Activated T-helper 2 cell treated with anti-CD3 and anti-CD28 coated beads, Interferon-gamma antibody, Interleukin-2, Interleukin-4, amounts not matched to agents 10 μg/mL and 5 μg/mL and 100 μg/mL, durations not matched to agents 14 hours and 24 hours and 36 hours (primary cell): ENCODE measurements at places on chromosomes 3 and 15.

GRCh38 chr3:160174621-160175020 is 50.6 kb upstream of the C3orf80 start:
- no peak for DNase-seq

GRCh38 chr3:13707456-13707855 is 158.5 kb downstream of the FBLN2 start:
- DNase-seq, result peak; percentile 4

DNA sequence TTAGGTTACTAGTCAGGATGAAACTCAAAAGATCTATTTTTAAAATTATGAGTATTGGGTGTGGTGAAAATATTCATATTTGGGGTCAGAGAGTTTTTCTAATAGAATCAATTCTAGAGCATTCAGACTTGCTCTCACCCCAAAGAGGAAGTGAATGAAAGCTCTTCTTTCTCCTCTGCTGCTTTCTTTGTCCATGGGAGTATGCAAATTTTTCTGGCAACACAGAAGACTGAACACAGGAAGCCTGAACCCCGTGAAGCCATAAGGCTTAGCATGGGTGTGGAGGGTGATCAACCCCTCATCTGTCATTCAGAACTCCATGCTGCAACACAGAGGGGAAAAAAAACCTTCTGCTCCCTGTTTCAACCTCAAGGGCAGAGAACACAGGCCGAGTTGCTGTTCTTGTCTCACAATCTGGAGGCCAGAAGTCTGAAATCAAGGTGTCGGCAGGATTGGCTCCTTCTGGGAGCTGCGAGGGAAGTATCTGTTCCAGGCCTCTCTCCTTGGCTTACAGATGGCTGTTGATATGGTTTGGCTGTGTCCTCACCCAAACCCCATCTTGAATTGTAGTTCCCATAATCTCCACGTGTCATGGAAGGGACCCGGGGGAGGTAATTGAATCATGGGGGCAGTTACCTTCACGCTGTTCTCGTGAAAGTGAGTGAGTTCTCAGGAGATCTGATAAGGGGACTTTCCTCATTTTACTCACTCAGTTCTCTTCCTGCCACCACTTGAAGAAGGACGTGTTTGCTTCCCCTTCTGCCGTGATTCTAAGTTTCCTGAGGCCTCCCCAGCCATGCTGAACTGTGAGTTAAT is 33.7 kb upstream of the CD47 start:
- DNase-seq, result peak; percentile 68

GRCh38 chr3:58190882-58191281 is 19.9 kb downstream of the DNASE1L3 start:
- no peak for DNase-seq

- DNase-seq, result no peak
These were observed 19.8 kb downstream of the MAPKBP1 start for GRCh38 chr15:41794081-41794480.

DNA sequence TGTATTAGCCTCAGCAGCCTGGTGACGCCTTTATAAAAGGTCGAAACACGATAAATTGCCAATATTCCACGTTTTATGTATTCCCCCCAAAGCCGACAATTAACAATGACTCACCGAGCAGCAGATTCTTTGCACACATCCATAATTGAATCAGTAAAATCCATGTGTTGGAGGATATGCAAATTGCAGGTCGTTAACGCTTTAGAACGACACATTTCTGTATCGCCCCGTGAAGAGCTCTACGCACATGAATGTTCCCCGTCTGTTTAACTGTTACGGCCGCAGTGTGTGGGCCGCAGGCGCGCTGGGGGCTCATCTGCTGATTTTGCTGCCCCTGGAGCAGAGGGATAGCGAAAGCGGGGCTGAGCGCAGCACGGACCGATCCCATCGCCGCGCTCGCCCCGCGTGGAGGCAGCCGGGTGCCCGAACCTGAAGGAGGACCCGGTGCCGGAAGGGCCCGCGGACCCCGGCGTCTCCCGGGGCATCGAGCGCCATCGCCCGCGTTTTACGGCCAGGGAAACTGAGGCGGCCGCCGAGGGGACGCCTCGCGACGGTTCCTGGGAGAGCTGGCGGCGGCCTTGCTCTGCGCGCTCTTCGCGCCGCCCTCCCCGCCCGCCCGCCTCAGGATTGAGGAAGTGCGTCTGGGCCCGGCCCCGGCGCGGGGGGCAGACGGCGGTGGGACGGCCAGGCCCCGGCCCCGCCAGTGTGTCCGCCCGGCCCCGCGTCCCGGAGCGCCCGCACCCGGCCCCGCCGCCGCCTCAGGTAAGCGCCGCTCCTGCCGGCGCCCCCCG is at the start of gene LRRK1:
LRRK1 (plus strand) TSS at position 668 of the 791 bp plus-strand sequence. CDS start 5,276 bp downstream, outside the sequence.
- DNase-seq, result no peak

GRCh38 chr15:74787251-74788041 is 5.6 kb downstream of the CSK start:
- DNase-seq, result peak; percentile 91

GRCh38 chr3:13018561-13019242 is 54.5 kb downstream of the IQSEC1 start:
- no peak for DNase-seq

DNA sequence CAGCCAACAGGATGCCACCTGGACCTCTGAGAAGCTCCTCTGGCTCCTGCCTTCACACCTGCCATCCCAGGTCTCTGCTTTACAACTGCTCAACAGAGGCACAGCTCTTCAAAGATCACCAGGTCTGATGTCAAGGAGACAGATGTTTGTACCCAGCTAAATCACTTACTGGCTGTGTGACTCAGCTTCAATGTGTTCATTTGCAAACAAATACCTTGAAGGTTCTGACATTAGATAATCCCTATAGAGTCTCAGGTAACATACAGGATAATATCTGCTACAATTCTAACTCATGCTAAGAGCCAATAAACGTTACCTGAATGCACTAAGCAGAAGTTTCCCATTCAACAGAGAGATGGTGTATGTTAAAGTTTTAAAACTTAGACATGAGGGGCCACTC is 163.4 kb upstream of the IGF1R start:
- no peak for DNase-seq
